ENCODE measurements at places on chromosomes 13 and 19. TPM values are rescaled to one million over a fixed set of nuclear protein-coding genes. Genes with fewer than 3 reads are reported as not detected.

Gene TMEM86B
- total RNA-seq, result 40.8 TPM

Gene FPR1
- not detected for total RNA-seq

GRCh38 chr13:102402290-102402689, 442 bp upstream of the FGF14 start:
- DNase-seq, result peak; percentile 12

DNA sequence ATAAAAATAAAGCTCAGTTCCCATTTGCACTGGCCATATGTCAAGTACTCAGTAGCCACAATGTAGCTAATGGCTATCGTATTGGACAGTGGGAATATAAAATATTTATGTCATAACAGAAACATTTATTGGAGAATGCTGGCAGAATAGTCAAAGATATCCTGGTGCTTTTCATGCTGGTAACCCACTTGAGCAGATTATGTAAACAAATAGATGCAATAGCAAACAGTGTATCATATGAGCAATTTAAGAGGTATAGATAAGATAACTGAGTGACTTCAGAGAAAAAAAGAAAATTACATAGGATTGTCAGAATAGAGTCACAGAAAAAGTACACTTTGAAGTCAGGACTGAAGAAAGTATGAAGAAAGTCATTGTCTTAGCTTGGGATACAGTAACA, 426.6 kb downstream of the NDFIP2 start:
- no peak for DNase-seq

GRCh38 chr13:113120300-113121182, 2.1 kb upstream of the F10 start:
- no peak for DNase-seq

- DNase-seq, result no peak
Measured at GRCh38 chr13:50352720-50353480, 337.7 kb downstream of the KCNRG start.

GRCh38 chr19:22617614-22618320, 16.4 kb upstream of the ZNF492 start:
- no peak for DNase-seq

GRCh38 chr19:4032436-4032835, 24.9 kb downstream of the PIAS4 start:
- DNase-seq, result no peak

GRCh38 chr13:52644108-52644507, 1.9 kb downstream of the HNRNPA1L2 start:
- DNase-seq, result no peak
